Endodermal cell (in vitro differentiated cells): ENCODE measurements at places on chromosomes 3 and 15. TPM values are rescaled to one million over a fixed set of nuclear protein-coding genes. Genes with fewer than 3 reads are reported as not detected.

The FAIM gene
- total RNA-seq, result 17.8 and 20.2 TPM in 2 replicates

The SUMF1 gene
- 16.7 to 19.0 TPM (median 18.4 TPM) in 3 replicates for total RNA-seq

The TPRG1 gene
- total RNA-seq, result 0.38 to 0.88 TPM (median 0.69 TPM) in 3 replicates

The ZDHHC23 gene
- total RNA-seq, result 14.6 to 18.9 TPM (median 16.2 TPM) in 3 replicates

The LRRC31 gene
- not detected in 2 replicates for total RNA-seq
